ENCODE measurements at places on chromosomes 13 and 19.
A peak's percentile ranks its signal among the peaks of the same experiment; 100 is the strongest.

GRCh38 chr13:19838865-19839275, 24.6 kb downstream of the ZMYM5 start:
- DNase-seq = no peak

GRCh38 chr19:39497996-39498797, 550 bp upstream of the DLL3 start:
- peak; percentile 89 for DNase-seq

DNA sequence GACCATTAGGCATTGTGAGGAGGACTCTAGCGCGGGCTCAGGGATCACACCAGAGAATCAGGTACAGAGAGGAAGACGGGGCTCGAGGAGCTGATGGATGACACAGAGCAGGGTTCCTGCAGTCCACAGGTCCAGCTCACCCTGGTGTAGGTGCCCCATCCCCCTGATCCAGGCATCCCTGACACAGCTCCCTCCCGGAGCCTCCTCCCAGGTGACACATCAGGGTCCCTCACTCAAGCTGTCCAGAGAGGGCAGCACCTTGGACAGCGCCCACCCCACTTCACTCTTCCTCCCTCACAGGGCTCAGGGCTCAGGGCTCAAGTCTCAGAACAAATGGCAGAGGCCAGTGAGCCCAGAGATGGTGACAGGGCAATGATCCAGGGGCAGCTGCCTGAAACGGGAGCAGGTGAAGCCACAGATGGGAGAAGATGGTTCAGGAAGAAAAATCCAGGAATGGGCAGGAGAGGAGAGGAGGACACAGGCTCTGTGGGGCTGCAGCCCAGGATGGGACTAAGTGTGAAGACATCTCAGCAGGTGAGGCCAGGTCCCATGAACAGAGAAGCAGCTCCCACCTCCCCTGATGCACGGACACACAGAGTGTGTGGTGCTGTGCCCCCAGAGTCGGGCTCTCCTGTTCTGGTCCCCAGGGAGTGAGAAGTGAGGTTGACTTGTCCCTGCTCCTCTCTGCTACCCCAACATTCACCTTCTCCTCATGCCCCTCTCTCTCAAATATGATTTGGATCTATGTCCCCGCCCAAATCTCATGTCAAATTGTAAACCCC, 2.8 kb upstream of the CEACAM5 start:
- no peak for DNase-seq

DNA sequence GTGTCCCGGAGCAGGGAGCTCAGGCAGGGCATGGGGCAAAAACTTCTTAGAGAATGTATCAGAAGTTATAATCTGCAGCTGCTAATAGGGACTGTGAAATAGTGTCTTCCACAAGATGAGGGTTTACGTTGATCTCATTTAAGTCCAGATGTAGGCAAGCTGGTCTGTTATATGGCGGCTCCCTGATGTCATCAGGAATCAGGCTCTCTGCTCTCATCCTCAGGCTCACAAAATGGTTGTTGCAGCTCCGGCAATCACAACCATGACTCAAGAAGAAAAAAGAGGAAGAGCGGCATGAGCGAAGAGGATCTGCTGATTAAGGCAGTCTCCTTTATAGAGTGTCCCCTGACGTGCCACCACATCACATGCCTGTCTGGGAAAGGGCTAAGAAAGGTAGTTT, 191.3 kb downstream of the KLF5 start:
- no peak for DNase-seq

DNA sequence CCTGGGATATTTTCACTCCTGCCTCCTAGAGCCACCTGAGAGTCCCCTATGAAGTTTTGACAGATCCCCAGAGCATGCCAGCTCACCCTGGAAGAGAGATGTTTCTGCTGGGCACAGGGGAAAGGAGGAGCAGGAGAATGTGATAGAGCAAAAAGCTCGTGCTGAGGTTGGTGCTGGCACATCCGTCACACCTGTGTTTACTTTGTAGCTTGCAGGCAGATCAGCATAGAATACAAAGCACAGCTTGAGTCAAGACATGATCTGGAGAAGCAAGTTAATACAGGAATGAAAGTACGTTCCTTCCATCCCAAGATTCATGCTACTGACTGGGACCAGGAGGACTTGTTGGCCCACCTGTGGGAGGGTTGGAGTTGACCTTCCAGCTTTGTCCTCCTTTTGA, 46.1 kb downstream of the HSPH1 start:
- DNase-seq = no peak

- no peak for DNase-seq
These were observed 59.3 kb upstream of the URI1 start for GRCh38 chr19:29882719-29883105.

GRCh38 chr13:75120085-75120484, 361.9 kb downstream of the TBC1D4 start:
- no peak for DNase-seq

DNA sequence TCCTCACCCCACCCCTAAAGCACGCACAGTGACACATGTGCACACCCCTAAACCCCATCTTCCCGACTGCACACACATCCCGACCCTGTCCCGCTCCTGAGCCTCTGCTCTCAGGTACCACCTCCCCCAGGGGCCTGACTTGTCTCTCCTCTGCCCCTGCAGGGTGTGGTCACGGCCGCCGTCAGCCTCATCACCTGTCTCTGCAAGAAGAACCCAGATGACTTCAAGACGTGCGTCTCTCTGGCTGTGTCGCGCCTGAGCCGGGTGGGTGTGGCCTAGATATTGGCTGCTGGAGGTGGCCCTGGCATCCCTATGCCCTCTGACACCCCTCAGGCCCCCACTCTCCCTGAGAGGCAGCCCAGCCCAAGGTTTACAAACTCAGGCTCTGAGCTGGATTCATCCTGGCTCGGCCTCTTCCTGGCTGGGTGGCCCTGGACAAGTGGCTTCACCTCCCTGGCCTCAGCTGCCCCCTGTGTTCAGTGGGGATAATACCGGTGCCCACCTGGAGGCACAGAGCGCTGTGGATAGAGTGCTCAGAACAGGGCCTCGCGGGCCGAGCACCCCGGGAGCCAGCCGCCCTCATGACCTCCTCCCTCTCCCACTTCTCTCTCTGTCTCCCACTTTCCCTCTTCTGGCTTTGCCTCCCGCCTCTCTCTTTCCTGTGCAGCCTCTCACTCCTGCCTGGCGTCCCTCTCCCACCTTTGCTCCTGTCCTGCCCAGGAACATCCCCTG, 20.1 kb downstream of the FUZ start:
- no peak for DNase-seq

DNA sequence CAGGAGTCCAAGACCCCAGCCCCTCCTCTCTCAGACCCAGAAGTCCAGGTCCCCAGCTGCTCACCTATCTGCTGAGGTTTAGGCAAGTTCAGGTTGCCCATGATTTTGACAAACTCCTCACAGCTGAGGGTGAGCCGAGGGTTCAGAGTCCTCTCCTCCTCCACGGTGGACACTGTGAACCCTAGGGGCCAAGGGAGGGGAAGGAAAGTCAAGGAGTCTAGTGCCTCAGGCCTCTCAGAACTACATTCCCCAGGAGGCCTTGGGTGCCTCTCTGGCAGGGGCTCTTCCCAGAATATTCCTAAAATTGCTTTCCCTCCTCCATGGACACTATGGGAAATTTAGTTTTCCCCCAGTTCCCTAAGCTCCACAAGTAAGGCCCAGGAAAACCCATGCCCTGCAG, 3.3 kb upstream of the PHLDB3 start:
- DNase-seq = no peak
